ENCODE measurements at places on chromosomes 1 and 21.

DNA sequence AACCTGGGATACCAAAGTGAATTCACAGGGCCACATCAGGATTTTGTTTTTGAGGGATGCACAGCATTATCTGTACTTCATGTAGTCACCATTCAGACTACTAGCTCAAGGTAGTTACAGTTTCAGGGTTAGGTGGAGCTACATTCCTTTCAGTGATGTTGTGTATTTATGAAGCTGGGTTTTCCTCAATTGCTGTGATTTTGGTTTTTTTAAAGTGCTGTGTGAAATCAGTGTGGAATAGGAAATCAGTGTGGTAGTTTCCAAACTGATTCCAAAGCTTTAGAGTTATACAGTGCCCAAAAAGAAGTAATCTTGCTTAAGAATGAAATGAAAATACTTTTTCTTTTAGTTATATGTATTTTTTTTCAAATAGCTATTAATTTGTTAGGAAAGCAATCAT lies 95.8 kb downstream of the PKN2 start:
- DNase-seq = no peak

DNA sequence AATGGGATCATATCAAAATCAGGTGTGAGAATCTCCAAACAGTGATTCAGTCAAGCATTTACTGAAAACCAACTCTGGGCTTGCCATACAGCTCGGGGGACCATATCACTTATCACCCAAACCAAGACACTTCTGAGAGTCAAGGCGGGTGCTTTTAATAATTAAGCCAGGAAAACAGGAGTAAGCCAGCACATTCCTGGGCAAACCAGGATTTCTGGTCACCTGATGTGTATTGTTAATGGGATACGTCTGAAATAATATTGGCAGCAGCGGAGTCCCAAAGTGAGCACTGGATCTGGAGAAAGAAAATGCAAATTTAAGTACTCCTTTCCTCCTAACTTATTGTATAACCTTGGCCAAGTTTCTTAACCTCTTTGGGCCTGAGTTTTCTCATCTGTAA lies 17.6 kb downstream of the OSCP1 start:
- DNase-seq = peak; percentile 62

GRCh38 chr1:229599218-229599954 lies 26.5 kb downstream of the TAF5L start:
- DNase-seq = no peak

DNA sequence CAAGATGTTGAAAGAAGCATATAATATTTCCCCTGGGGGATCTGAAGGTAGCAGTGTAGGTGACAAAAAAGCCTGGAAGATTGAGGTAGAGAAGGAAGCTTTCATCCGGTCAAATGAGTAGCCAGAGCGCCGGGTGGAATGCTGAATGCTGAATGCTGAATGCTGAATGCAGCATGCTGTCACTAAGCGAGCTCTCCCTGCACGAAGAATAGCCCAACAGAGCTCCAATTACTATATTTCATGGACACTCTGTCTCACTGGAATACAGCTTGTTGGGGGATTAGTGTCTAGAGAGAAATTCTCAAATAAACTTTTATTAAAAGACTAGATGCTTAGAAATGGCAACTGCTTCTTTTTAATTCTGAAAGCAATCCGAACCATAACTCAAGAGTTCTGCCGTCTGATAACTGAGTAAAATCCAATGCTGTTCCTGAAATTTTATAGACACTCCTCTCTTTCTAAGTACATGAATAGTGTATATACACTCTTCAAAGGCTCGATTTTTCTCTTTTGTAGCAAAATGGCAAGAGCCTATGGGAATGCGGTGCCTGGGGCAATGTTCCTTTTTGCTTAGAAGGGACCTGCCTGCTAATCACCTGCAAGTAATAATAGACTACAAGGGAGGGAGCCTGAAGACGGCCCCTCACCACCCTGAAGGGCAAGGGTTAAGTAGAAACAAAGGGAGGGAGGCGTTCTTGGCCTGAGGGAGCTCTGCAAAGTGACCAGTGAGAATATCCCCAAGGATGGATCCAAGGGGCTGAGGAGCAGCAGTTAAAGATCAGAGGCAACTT lies 203.7 kb upstream of the ESRRG start:
- DNase-seq = no peak

- DNase-seq = peak; percentile 60
Observed at GRCh38 chr1:161702250-161702649, 4.8 kb upstream of the FCRLA start.

GRCh38 chr1:98147280-98147679 lies 226.4 kb upstream of the DPYD start:
- no peak for DNase-seq

DNA sequence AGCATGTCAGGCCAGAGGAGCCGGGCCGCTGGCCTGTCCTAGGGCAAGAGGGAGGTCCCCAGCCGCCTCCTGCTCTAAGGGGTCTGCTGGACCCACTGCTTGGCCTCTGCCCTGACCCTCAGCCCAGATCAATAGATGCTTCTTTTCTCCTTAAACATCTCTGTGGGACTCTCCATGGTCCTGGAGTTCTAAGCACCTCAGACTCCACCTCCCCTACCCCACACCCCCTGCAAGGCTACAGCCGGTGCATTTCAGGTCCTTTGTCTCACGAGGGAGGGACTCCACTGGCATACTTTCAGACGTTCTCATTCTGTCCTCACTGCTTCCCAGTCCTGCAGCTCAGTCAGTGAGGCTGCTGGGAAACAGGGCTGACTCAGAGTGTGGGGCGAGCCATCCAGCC lies 11.0 kb downstream of the CNTN2 start:
- DNase-seq = no peak

GRCh38 chr1:110515891-110516290 lies 3.1 kb downstream of the KCNA10 start:
- DNase-seq = no peak

All from Caki2 (cell line).